ENCODE measurements at places on chromosomes 13 and 19.

DNA sequence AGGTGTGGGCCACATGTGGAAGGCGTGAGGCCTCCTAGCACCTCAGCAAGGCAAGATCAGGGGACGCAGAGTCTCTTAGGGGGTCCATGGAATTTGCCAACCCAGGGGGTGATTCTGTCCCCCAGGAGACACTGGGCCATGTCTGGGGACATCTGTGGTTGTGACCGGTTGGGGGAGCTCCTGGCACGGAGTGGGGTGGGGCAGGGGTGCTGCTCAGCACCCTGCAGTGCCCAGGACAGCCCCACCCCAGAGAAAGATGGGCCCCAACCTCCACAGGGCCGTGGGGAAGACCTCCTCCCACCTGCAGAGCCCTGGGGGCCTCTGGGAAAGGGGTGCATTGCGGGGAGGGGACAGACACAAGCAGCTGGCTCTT lies 4.0 kb downstream of the MKNK2 start:
- no peak for DNase-seq

GRCh38 chr13:94994506-94994905 lies 282.2 kb upstream of the SOX21 start:
- DNase-seq, result no peak

DNA sequence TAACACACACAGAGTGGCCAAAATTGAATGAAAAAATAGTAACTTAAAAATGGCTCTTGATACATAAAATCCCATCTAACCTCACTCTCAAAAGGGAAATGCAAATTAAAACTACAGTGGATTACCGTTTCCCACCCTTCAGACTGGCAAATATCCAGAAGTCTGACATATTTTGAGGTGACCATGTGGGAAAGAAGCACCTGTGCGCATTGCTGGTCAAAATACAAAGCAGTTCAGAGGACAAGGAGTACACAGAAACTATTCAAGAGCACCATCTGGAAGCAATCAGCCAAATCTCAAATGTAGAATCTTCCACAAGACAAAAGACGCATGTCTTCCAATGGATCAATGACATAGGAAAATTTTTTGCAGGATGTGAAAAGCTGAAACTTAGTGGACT lies 23.2 kb downstream of the NALCN start:
- DNase-seq, result no peak

DNA sequence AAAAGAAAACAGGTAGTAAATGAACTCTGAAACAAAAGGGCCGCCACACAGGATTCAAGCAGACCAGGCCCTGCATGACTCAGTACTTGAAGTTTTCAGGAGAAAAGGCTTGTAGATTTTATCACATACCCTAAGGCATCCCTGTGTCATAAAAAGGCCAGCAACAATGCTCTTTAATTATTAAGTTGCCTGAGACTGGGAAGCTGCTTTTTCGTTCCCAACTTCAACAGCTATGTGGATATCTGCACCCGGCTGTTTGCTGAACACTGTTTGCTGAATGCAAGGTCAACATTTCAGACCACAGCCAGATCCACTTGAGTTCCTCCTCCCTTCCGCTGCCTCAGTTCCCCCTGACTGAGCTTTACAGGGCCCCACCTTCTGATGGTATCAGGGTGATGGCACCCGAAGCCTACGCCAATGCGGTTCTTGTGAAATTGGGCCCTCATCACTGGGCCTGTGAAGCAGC lies 6.1 kb upstream of the ECH1 start:
- DNase-seq, result no peak

DNA sequence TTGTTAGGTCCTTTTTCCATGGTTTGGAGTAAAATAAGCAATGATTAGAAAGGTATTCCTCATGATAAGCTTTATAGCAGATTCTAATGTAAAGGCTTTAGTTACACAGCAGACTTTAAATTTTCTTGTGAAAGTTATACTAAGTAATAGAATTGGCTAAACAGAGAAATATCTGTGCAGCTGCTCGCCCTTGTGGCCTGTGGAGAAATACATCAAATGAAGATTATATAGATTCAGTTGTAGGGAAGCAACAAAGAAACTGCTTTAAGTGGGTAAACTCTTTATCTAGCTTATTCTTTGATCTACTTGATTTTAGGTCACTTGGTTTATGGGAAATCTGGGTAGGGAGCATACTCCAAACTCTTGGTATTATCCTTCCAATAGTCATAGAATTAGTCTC lies 1269.7 kb upstream of the SPRY2 start:
- DNase-seq, result no peak

Data from stimulated activated CD8-positive, alpha-beta memory T cell treated with anti-CD3 and anti-CD28 coated beads, Interleukin-7, amount 100 ng/mL, for 48 hours (primary cell).